ENCODE measurements at places on chromosomes 3 and 15.

- DNase-seq: no peak
These were observed 13.3 kb downstream of the VPS8 start for GRCh38 chr3:184825121-184825820.

- no peak for DNase-seq
These were observed 47.6 kb upstream of the MED12L start for GRCh38 chr3:151037746-151038477.

- DNase-seq: no peak
These were observed 101.2 kb upstream of the ETV5 start for GRCh38 chr3:186209810-186210752.

DNA sequence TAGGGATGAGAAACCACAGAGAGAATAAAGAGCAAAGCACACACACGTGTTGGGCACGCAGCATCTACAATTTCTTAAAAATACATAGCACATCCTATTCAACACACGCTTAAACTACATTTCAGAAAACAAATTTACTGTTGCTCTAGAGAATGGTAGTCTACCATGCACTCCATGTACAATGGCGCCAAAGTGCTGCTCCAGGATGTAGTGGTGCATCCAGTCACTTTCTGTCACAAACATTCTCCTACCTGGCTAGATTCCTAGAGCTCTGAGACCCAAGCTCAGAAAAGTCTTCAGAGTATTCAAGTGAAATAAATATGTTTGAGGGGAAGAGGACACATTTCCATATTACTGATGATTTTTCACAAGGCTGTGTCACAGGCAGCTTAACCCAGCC lies 374.3 kb downstream of the CTNNB1 start:
- no peak for DNase-seq

Data from stimulated activated CD4-positive, alpha-beta T cell treated with anti-CD3 and anti-CD28 coated beads, Interleukin-12 subunit alpha, Interleukin-12 subunit beta, amount 100 ng/mL, for 4 hours (primary cell).